ENCODE measurements at places on chromosomes 2 and 18. TPM values are rescaled to one million over a fixed set of nuclear protein-coding genes. Genes with fewer than 3 reads are reported as not detected.

Gene SKOR2
- polyA plus RNA-seq: not detected

Gene RFTN2
- polyA plus RNA-seq: 1.2 TPM

Gene MARCHF4
- 0.97 TPM for polyA plus RNA-seq

Gene SDC1
- polyA plus RNA-seq: 6.7 TPM

Gene CNDP1
- 0.16 TPM for polyA plus RNA-seq

Gene DUSP2
- 2.4 TPM for polyA plus RNA-seq

Gene SIGLEC15
- polyA plus RNA-seq: 0.09 TPM

Gene SF3B6
- 75.8 TPM for polyA plus RNA-seq
